A549 treated with ZK216348 at 1 μM for 4 hours (cell line): ENCODE measurements at places on chromosomes 1 and 21. TPM values are rescaled to one million over a fixed set of nuclear protein-coding genes. Genes with fewer than 3 reads are reported as not detected.

Gene S100A3
- total RNA-seq, result 86.7 to 117 TPM (median 103 TPM) in 5 replicates

Gene EIF4G3
- total RNA-seq, result 16.3 to 24.0 TPM (median 20.5 TPM) in 5 replicates

Gene TMPRSS15
- not detected in 5 replicates for total RNA-seq

Gene GJA8
- not detected in 5 replicates for total RNA-seq

Gene RCC1
- 62.8 to 85.7 TPM (median 82.1 TPM) in 5 replicates for total RNA-seq

Gene VANGL2
- total RNA-seq, result 0.50 to 1.2 TPM (median 0.91 TPM) in 5 replicates

Gene FTCD
- total RNA-seq, result not detected in 5 replicates

Gene MASP2
- 0.12 to 0.85 TPM (median 0.33 TPM) in 3 of 5 replicates, not detected in the others for total RNA-seq

Gene CD247
- 0.21 to 0.42 TPM (median 0.31 TPM) in 5 replicates for total RNA-seq

Gene OR2M3
- total RNA-seq, result not detected in 5 replicates

Gene PTPRC
- not detected in 5 replicates for total RNA-seq

Gene FGR
- total RNA-seq, result 0.07 TPM in 1 of 5 replicates, not detected in the others
